ENCODE measurements at places on chromosomes 11 and 22.

DNA sequence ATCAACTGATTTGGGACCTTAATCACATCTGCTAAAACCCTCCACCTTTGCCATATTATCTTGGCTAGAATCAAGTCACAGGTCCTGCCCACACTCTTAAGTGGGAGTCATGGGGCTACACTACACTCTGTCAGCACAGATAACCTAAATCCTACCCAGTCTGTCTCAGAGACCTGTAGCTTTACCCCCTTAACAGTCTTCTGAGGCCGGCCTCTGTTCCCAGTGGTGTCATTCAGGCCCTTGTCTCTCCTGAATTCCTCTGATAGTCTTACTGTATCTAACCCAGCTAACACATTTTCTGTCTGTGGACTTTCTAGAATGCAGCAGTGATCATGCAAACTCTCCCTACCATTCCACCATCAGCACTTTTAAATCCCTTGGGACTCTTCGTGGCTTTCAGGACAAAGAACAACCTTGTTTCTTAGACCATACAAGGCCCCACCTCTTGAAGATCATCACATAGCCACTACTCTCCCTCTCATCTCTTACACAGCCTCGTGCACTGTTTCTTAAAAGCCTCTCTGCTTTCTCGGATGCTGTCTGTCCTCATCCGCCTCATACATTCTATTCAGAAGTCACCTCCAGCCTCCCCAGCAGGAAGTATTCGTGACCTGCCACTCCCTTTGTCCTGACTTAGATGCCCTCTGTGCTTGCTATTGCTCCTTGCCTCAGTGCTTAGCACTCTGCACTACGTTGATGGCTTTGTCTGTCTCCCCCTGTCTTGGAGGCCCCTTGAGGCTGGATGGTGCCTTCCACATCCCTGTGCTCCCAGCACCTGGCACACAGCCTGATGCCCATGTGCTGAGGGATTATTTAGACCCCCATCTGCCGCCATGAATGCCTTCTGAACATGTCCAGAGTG, 57.9 kb downstream of the PANX1 start:
- DNase-seq: no peak

- DNase-seq: no peak
These were observed 3.4 kb downstream of the CAPN1 start for GRCh38 chr11:65185171-65185570.

DNA sequence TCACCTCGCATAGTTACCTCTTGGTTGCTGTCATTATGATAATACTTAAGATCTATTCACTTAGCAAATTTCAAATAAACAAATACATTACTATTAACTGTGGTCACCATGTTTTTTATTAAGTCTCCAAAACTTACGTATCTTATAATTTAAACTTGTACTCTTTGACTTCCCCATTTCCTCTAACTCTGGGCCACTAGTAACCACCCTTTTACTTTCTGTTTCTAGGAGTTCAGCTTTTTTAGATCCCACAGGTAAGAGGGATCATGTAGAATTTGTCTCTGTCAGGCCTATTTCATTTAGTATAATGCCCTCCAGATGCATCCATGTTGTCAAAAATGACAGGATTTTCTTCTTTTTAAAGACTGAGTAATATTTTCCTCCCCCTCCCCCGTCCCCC, 212.4 kb upstream of the C11orf87 start:
- no peak for DNase-seq

GRCh38 chr11:122138744-122139594, 23.0 kb upstream of the BLID start:
- no peak for DNase-seq

DNA sequence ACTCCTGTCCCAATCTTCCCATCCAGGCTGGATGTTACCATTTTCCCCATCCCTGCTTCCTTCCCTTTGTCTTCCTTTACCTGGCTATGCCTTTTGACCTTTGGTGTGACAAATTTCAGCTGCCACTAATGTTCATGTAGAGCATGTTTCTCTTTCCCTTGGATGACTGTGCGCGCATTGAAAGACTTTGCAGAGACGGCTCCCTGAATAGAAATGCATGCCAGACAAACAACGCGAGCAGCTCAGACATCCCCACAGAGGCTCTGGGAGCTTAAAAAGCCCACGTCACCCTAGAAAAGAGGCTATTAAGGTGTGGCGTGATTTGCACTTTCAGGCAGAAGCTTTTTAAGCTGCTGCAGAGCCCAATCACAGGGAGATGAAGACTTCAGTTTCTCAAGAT, 202.0 kb downstream of the NTM start:
- no peak for DNase-seq

DNA sequence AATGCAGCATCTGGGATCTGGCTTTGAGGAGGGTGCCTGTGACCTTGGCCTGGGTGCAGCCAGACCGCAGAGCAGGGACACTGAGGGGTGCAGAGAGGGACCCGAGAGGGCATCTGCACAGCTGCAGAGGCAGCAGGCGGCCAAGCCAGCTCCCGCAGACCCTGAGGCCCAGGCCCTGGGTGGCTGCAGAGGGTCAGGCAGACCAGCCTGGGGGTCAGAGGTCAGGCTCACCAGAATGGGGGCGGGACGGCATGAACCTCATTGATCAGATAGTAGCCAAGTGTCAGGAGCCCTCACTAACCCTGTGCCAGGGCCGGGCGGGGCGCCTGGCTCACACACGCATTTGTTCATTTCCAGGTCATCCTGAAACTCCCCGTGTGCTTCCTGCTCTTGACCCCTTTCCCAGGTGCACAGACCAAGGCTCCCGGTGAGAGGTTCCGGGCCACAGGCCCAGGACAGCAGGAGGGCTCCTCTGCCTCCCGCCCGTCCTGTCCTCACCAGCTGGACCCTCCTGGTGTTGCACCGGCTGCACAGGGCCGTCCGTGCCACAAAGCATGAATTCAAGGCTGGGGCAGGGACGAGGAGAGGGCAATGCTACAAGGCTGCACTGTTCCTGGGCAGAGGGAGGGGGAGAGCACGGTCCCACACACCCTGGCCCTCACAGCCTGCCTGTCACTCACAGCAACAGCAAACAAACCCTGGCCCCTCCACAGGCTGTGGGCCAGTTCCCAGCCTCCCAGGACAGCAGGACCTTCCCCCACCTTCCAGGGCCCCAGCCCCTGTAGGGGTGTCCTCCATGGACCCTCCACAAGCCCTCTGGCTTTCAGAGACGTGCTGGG, 3.3 kb downstream of the RTN4R start:
- no peak for DNase-seq

DNA sequence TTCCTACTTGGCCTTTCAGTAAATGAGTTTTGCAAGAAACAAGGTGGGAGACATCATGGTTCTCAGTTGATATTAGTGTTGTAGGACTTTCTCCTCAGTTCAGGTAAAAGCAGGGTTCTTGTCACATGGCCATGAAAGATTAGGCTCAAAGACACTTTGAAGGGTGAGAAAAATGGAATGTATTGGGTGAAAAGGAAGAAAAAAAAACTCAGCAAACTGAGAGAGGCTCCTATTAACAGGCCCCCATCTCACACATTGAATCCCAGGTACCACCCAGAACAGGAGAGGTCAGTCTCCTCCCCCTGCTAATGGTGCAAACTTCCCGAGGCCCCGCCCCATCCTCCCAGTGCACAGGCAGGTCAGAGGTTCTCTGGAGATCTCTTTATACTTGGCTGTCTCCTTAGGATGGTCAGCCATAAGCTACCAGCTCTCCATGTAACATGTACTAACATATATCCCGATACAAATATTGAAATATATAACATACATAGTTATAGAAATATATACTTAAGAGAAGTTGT, 62.2 kb downstream of the MICAL2 start:
- DNase-seq: no peak

DNA sequence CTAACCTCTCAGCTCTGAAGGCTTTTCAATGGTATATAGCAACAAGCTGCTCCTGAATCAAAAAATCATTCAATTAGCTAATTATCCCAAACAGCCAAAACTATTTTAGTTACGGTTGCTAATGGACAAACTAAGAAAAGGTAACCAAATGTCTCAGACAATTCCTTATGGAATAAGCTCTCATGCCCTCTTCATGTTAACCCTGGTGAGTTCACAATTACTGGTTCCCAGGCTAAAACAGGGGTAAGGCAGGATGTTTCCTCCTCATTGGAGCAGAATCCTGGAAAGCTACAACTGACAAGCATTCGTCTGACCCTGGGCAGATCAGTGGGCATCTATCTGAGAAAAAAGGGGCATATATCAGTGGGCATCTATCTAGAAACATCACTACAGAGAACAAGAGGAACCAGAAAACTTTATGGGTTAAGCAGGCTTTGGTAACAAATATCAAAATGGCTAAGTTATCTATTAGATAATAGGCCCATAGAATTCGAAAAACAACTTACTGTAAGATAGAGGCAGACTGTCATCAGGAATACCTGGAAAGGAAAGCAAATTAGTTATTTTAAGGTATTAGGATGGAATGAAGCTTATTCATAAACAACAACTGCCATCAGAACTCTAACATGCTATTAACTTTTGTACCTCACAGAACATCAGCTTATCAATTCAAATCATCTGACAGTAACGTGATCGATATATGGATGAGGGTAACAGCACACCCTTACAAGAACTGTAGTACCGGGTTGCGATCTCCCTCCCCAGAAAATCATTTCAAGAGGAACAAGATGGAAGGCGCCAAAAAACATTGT, 14.8 kb upstream of the WDR74 start:
- no peak for DNase-seq

GRCh38 chr22:38947321-38948140, 9.9 kb upstream of the APOBEC3A start:
- DNase-seq: peak; percentile 46

DNA sequence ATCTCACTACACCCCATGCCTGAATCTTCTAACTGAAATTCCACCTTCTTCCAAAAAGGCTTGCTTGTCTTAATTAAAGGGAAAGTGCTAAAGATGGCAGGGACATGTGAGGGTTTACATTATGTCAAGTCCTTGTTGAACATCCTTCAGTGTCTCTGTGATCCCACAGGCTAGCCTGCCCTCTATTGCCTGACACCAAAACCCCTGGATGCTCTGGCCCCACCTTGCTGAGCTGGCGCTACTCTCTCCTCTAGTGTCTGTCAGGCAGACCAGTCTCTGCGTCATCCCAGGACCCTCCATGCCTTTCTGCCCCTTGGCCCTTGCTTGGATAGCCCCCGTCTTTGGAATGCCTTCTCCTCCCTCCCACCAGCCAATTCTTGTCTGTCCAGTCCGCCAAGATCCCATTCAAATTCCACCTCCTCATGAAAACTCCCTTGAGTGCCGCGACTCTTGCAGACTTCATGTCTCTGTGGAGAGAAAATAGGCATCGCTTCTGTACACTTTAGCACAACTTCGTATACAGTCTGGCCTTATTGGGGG, 69.3 kb downstream of the PKNOX2 start:
- no peak for DNase-seq

GRCh38 chr11:94494126-94494680, 419 bp downstream of the ANKRD49 start:
- DNase-seq: no peak

GRCh38 chr11:64437426-64437825, 78.5 kb downstream of the RPS6KA4 start:
- no peak for DNase-seq

- no peak for DNase-seq
These were observed 1.4 kb downstream of the KDELR3 start for GRCh38 chr22:38469306-38469781.

- DNase-seq: peak; percentile 42
These were observed 23.4 kb upstream of the RIC3 start for GRCh38 chr11:8192016-8192895.

GRCh38 chr11:25766332-25767015, 565.5 kb upstream of the ANO3 start:
- DNase-seq: no peak

DNA sequence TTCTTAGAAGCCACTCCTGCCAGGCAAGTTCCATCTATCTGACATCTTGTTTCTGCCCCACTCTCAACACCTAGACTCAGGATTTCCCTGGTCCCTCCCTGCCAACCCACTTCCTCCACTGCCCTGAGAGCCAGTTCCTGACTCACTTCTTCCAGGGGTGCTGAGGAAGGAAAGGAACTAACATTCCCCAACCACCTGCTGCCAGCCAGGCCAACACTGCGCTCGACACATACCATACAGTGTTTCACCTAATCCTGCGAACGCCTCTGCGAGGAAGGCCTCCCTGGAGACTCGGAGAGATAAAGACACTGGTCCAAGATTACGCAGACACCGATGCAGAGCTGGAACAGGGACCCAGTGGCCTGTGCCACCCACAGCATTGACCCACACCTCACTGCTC, 40.2 kb downstream of the MICAL3 start:
- DNase-seq: no peak

DNA sequence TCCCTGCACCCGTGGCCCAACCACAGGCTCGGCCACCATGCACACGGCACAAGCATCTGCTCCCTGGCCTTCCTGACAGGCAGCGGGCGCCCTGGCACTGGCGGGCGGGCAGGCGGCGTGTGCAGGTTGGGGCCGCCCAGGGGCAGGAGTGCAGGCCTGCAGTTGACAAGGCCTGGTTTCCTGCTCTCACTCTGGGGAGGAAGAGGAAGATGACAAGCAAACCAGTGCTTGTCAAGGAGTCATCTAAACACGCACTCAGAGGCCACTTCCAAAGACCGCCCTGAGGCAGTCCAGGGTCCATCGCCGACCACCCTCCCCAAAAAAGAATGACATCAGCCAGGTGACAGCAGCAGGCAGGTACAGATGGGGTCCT, 65.3 kb upstream of the LINC01488 start:
- no peak for DNase-seq

DNA sequence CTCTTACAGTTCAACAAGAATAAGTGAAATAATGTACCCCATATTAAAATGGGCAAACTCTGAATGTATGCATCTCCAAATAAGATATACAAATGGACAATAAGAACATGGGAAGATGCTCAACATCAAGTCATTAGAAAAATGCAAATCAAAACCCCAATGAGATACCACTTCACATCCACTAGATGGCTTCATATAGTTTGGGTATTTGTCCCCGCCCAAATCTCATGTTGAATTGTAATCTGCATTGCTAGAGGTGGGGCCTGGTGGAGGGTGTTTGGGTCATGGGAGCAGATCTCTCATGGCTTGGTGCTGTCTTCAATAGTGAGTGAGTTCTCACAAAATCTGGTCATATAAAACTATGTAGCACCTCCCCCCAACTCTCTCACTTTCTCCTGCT, 5.7 kb downstream of the MPZL2 start:
- DNase-seq: no peak

DNA sequence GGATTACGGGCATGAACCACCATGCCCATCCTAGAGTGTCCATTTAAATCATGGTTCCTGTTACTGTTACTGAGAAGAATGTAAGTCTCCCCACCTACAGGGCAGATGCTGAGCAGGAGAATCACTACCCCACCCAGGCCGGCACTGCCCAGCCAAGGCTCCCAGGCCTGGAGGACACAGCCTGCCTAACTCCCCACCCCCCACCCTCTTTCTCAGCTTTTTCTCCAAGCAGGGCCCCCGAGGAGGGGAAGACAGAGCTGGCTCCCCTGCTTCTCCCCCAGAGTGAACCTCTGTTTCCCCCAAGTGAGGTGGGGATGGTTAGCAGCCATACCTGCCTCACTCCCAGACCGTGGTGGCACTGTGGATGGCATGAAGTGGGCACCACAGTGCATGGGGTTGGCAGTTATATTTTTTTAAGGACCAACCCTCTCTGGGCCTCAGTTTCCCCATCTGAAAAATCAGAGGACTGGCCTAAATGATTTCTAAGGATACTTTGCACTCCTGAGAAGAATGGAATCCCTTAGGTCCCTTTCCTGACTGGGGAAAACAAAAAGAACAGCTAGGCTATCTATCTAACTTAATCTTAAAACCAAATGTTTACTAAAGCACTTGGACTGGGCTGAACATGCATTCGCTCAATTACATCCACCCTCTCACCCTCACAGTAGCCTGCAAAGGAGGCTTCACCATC, 5.0 kb downstream of the CBX7 start:
- DNase-seq: no peak

- DNase-seq: no peak
These were observed 426.4 kb upstream of the LUZP2 start for GRCh38 chr11:24070435-24070834.

Measured in stimulated activated CD4-positive, alpha-beta T cell treated with anti-CD3 and anti-CD28 coated beads, Interleukin-12 subunit alpha, Interleukin-12 subunit beta, amount 100 ng/mL, for 48 hours (primary cell).